MCF 10A (cell line): ENCODE measurements at places on chromosomes 7 and 10. TPM values are rescaled to one million over a fixed set of nuclear protein-coding genes. Genes with fewer than 3 reads are reported as not detected.

GRCh38 chr10:27949528-27950241, 49.2 kb downstream of the ODAD2 start:
- DNase-seq: no peak
- H3K27ac ChIP-seq: no peak overlapping the region
- H3K27me3 ChIP-seq: no peaks in the 10 kb centered on the region

- DNase-seq: no peak
- no peak overlapping the region for H3K27ac ChIP-seq
- peaks cover 13% of the 10 kb centered on the region for H3K36me3 ChIP-seq
- no peaks in the 10 kb centered on the region for H3K27me3 ChIP-seq
Measured at GRCh38 chr7:92674379-92674778, 84.2 kb upstream of the FAM133B start.

DNA sequence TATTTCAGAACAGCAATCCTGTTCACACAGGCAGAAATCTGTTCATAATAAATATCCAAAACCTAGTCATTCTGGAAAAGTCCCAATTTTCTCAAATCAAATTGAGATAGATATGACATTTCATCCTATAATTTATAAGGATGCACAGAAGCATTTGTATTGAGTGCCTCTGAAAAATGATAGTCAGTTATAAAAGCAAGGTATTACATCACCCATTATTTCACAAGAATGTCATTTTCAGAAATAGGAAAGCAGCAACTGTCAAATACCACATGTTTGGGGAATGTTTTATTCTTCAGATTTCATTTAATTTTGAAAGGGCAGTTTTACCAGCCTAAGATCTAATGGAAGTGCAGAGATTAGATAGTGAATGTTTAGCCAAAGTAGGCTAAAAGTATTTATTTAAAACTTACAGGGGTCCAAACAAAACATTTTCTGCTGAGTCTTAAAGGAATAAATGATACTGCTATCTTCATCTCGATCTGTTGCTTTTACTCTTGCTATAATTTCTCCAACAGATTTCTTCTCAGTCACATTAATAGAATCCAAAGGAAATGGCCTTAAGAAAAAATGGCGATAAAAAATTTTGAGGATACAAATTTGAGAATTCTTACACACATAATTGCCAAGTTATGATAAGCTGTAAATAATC, 185.8 kb downstream of the HGF start:
- H3K36me3 ChIP-seq: no peaks in the 10 kb centered on the region
- no peak overlapping the region for H3K27ac ChIP-seq
- peak; percentile 9 for DNase-seq
- no peaks in the 10 kb centered on the region for H3K27me3 ChIP-seq
- H3K4me1 ChIP-seq: peaks cover 14% of the 10 kb centered on the region
- H3K4me3 ChIP-seq: no peak overlapping the region

DNA sequence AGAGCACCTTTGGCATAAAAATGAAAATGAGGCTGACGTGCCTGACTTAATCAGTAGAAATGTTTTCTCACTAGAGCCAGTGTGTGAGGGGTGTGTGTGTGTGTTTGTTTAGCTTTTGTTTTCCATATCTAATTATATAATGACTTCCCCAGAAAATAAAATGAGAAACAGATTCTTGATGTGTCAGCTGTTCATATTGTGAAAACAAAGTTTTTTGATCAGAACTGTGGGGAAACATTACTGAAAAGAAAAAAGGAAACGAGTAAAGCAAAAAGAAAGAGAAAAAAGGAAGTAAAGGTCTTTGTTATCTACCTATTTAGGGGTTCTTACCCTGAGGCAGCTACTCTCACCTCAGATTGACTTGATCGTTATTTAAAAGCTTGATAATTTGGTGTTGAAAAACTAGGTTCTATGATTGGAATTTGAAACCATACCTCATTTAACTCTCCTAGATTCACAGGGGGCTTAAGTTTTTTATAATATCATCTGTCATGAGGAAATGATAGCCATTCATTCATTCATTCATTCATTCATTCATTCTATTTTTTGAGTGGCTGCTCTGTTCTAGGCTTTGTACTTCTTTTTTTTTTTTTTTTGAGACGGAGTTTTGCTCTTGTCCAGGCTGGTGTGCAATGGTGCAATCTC, 58.0 kb downstream of the CREM start:
- H3K4me1 ChIP-seq: no peaks in the 10 kb centered on the region
- no peaks in the 10 kb centered on the region for H3K36me3 ChIP-seq
- H3K4me3 ChIP-seq: no peak overlapping the region
- no peak for DNase-seq
- H3K27ac ChIP-seq: no peak overlapping the region

DNA sequence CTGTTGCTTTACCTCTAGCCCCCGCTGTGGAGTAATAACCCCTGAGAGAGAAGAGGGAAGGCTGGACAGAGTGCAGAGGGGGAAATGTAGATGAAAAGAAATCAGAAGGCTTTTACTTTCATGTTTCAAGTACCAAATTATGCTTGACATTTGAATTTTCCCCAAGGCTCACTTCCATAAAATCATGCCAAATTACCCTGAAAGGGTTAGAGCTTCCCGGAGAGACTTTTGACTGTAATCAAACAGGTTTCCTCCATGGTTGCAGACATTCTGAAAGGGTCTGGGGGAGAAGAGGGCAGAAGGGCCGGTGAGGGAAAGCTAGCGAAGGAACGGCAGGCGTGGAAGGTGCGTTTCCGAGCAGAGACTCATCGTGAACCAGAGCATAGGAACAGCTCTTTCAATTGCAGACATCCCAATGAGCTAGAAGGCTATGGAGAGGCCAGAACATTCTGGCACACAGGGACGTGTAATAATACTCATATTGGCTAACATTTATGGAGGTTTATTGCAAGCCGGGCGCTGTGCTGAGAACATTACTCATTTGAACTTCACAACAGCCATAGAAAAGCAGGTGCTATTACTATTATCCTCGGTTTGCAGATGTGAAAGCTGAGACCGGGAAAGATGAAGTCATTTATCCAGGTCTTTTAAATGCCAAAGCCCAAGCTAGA, 620.8 kb upstream of the AUTS2 start:
- no peak overlapping the region for H3K4me3 ChIP-seq
- H3K27ac ChIP-seq: no peak overlapping the region
- H3K4me1 ChIP-seq: no peaks in the 10 kb centered on the region
- DNase-seq: no peak
- no peaks in the 10 kb centered on the region for H3K27me3 ChIP-seq

The PITRM1 gene
- total RNA-seq: 132 and 136 TPM in 2 replicates

GRCh38 chr7:140723006-140723405, 26.5 kb downstream of the NDUFB2 start:
- H3K4me1 ChIP-seq: no peaks in the 10 kb centered on the region
- DNase-seq: no peak
- no peak overlapping the region for H3K4me3 ChIP-seq
- no peaks in the 10 kb centered on the region for H3K27me3 ChIP-seq
- peaks cover 26% of the 10 kb centered on the region for H3K36me3 ChIP-seq

GRCh38 chr7:55109404-55110167, 90.8 kb downstream of the EGFR start:
- H3K4me1 ChIP-seq: peaks cover 59% of the 10 kb centered on the region
- no peaks in the 10 kb centered on the region for H3K27me3 ChIP-seq
- peak overlapping the region; percentile 84 for H3K27ac ChIP-seq
- peaks cover 56% of the 10 kb centered on the region for H3K36me3 ChIP-seq
- H3K4me3 ChIP-seq: peak overlapping the region; percentile 45
- peak; percentile 96 for DNase-seq

The SLC26A4 gene
- total RNA-seq: 0.21 and 0.52 TPM in 2 replicates

- DNase-seq: no peak
- no peak overlapping the region for H3K4me3 ChIP-seq
- H3K36me3 ChIP-seq: no peaks in the 10 kb centered on the region
- no peaks in the 10 kb centered on the region for H3K4me1 ChIP-seq
- H3K27me3 ChIP-seq: no peaks in the 10 kb centered on the region
Measured at GRCh38 chr10:317271-317769, 182.1 kb downstream of the ZMYND11 start.

DNA sequence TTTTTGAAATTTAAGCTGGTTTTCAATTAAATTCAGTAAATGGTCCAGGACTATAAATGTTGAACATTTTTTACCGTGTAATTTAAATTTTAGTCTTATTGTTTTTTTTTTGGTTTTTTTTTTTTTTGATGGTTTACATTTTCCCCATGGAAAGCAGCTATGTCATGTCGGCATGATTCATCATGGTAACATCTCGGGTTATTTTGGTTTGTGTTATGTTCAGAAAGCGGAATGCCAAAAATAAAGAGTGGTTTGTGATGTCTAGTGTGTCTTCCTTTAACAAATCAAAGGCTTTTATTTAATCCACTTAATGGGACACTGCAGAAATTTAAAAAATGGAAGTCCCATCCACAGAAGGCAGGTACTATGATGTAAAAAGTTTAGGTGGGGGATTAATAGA, 58.5 kb downstream of the TRUB1 start:
- DNase-seq: no peak
- peaks cover 9% of the 10 kb centered on the region for H3K4me1 ChIP-seq
- no peaks in the 10 kb centered on the region for H3K27me3 ChIP-seq
- no peak overlapping the region for H3K27ac ChIP-seq
- H3K4me3 ChIP-seq: no peak overlapping the region

The BTBD16 gene
- 0.16 TPM in 1 of 2 replicates, not detected in the other for total RNA-seq

The AOAH gene
- not detected in 2 replicates for total RNA-seq

The OGDHL gene
- total RNA-seq: 0.22 and 0.28 TPM in 2 replicates
